ENCODE measurements at places on chromosomes 11 and 22.

DNA sequence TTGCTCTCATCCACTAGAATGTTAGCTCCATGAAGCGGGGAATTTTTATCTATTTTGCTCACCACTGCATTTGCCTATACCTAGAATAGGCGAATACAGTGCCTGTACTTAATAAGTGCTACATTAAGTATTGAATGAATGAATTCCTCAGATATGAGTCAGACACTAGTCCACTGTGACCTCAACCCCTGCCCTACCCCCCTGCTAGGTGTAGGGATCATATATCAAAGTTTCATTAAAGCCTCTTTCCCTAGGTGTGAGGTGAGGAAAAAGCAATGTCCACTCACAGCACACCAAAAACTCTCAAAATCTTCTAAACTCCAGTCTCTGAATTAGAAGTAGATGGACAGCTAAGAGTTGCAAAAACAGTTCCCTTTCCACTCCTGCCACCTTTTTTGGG lies 9.8 kb upstream of the PSMA1 start:
- no peak for DNase-seq

- DNase-seq, result no peak
These were observed 384.5 kb downstream of the AASDHPPT start for GRCh38 chr11:106461839-106462545.

DNA sequence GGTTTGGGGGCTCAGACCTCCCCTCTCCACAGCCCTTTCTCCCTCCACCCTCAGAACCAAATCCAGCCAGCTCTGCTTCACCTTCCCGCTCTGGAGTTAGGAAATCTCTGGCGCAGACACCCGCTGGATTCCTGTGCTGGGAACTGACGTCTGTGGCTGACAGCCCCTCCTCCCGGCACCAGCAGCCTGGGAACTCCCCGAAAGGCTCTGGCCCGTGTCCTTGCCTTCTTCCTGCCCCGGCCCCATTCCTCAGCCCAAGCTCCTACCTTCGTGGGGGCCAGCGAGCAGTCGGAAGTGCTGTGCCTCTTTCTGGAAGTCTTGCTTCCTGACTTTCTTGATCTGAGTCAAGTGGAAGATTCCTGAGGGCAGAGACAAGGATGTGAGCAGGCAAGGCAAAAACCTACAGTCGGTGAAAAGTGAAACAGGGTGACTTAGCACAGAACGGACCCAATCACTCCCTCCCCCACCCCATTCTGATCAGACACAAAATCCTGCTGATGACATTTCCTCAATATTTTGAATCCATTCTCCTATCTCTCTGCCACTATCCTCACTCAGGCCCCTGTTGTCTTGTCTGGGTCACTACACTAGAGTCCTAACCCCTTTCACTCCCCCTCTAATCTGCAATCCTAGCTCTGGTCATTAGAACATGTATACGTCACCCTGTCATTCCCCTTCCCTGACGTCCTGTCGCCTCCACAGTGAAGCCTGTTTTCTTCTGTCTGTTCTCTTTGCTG lies 34.1 kb downstream of the CHRDL2 start:
- no peak for DNase-seq

DNA sequence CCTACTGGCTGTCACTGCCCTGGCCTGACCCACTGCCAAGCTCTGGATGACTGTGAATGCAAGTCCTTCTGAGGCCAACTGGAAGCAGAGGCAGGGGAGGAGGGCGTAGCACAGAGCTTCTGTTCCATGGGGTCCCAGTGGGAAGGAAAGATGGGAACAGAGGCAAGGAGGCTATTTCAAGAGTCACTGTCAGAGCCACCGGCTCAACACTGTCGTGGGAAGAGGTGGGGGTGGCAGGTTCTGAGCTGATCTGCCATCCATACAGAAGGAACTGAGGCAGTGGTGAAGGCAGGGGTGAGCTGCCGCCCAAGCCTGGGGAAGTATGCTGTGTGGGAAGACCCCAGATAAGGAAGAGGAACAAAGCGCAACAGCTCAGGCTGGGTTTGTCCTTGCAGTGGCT lies 54.7 kb downstream of the SGSM3 start:
- DNase-seq, result no peak

DNA sequence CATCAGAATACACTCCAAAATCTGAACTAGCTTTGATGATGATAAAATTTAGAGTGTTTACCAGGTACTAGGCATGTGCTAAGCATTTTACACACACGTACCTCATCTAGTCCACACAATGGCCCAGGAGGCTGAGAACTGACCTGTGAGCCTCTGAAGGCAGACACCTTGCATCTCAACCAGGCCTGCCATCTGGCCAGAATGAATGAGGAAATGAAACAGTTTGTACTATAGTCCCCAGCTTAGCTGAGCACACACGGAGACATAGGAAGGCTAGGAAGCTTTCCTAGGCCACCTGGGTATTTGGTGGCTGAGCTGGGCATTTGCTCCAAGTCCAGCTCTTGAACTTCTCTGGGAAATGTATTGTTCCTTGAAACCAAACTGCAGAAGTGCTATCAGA lies 6.9 kb upstream of the SHANK3 start:
- DNase-seq, result no peak

GRCh38 chr11:29676993-29677392 lies 339.8 kb downstream of the KCNA4 start:
- DNase-seq, result no peak

DNA sequence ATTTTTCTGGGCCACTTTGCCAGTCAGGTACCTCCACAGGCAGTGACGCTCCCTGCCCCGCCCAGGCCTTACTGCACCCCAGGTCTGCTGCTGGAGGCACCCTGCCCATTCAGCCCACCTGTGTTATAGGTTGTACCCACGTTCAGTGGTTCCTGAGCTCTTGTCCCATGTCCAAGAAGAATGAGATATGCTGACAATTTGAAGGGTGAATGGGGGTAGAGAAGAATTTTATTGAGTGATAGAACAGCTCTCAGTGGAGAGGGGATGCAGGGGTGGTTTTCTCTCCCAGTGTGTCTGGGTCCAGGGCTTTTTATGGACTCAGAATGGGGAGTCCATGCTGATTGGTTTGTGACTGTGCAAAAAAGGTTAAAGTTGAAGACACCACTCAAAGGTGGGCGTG lies 149.7 kb downstream of the LDLRAD3 start:
- no peak for DNase-seq

GRCh38 chr22:23119494-23120414 lies 22.0 kb downstream of the RSPH14 start:
- DNase-seq, result peak; percentile 69

GRCh38 chr11:117160826-117161225 lies 16.7 kb downstream of the PAFAH1B2 start:
- no peak for DNase-seq

DNA sequence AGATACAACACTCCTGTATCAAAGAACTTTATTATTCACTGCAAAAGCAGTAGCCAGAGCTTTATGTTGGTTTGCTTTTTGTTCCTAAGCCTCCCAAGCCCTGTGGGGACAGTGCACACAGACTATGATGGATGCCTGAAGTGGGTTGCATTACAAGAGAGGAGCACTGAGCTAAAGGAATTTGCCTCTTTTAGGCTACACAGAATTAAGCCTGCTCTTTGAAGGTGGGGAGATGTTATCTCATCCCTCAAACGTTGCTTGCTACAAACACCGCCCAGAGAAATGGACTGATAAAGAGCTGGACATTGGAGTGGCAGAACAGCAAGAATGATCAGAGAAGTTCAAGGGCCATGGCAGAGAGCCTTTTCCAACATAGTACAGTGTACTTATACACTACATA lies 2.5 kb upstream of the POGLUT3 start:
- DNase-seq, result no peak

DNA sequence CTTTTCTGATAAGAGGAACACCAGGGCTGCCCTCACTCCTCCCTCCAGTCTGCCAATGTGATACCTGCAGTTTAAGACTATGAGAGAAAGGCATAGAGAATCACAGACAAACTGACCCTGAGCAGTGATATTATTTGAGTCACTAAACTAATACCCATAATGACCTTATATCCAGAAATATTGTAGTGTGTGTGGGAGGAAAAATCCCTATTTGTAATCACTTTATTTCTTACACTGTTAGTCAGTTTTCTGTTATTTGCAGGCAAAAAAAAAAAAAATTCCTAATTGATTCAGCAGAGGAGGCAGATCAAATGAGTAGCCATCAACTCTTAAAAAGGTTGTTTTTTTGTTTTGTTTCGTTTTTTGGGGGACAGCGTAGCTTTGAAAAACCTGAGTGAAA lies 82.5 kb downstream of the MAML2 start:
- DNase-seq, result no peak

DNA sequence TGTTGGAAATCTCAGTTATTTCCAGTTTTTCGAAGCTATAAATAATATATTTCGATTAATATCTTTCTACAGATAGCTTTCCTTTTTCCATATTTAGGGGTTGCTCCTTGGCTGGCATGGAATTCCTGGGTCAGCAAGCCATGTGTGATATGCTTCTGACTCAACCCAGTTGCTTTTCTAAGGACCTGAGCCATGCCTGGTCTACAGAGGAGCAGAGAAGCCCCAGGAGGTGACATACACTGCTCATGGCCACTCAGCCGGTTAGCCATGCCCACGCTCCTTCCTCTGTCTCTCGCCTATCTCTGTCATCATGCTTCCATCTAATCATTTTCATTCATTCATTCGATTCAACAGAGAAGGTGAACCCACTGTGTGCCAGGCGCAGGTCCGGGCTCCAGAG lies 23.2 kb upstream of the PDGFB start:
- no peak for DNase-seq

- DNase-seq, result no peak
These were observed 40.9 kb upstream of the CELSR1 start for GRCh38 chr22:46578251-46578823.

DNA sequence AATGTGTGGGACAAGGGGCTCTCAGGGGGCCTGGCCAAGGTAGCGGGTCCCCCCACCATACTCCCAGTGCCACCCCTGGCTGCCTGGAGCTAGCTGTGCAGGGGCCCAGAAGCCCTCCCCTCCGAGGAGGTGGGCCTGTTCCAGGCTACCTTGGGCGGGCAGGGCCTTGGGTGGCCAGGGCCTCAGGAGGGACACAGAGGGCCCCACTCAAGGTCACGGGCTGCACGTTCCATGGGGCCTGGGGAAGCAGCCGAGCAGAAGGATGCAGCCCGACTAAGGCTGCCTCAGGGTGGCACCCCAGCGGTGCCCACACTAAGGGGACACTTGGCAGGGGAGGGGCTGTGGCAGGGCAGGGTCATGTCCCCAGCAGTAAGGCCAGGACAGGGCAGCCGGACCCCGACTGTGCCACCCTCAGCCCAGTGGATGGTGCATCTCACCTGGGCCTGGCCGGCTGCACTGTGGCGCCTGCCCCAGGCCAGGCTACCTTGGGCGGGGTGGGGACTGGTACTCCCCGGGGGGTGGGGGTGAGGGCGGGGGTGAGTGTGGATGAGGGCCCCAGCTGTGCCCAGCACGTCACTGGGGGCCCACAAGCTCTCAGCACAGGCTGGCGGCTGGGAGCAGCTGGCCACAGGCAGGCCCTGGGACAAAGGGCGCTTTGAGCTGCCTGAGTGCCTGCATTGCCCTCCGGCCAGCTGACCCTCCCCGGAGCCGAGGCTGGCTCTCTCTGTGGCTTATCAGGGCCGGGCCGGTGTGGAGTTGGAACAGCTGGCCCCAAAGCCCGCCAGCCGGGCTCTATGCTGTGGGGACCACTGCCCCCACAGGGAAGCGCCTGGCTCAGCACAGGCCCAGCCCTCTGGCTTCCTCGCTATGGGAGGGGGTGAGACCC lies 117.1 kb downstream of the KCNQ1 start:
- DNase-seq, result no peak

- DNase-seq, result peak; percentile 67
These were observed 10.2 kb upstream of the BIRC3 start for GRCh38 chr11:102306817-102307726.

DNA sequence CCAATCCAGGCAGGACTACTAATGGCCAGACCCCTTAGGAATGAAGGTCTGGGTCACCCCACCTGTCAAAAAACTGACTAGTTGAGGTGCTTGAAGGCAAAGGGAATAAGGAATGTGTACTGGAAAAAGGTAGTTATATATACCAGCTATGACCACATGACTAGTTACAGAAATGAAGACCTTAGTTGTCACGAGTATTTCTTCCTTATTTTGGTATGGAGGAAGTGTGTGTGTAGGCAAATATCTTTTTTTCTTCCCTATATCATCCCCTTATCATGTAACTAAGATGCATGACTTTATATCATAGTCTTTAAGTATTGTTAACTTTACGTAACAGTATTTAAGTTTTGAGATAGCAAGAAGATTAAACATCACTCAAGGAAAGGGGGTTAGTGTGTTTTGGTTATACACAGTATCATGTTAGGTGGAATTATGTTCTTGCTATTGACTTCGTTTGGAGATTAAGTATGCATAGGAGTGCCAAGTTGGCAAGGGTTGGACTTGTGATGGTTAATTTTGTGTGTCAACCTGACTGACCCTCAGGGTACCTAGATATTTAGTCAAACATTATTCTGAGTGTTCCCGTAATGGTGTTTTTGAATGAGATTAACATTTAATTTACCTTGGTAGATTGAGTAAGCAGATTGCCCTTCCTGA lies 38.2 kb upstream of the NARS2 start:
- DNase-seq, result no peak

GRCh38 chr11:6403539-6403938 lies 13.3 kb downstream of the SMPD1 start:
- DNase-seq, result no peak

- no peak for DNase-seq
These were observed 28.3 kb upstream of the PARVB start for GRCh38 chr22:43995798-43996169.

DNA sequence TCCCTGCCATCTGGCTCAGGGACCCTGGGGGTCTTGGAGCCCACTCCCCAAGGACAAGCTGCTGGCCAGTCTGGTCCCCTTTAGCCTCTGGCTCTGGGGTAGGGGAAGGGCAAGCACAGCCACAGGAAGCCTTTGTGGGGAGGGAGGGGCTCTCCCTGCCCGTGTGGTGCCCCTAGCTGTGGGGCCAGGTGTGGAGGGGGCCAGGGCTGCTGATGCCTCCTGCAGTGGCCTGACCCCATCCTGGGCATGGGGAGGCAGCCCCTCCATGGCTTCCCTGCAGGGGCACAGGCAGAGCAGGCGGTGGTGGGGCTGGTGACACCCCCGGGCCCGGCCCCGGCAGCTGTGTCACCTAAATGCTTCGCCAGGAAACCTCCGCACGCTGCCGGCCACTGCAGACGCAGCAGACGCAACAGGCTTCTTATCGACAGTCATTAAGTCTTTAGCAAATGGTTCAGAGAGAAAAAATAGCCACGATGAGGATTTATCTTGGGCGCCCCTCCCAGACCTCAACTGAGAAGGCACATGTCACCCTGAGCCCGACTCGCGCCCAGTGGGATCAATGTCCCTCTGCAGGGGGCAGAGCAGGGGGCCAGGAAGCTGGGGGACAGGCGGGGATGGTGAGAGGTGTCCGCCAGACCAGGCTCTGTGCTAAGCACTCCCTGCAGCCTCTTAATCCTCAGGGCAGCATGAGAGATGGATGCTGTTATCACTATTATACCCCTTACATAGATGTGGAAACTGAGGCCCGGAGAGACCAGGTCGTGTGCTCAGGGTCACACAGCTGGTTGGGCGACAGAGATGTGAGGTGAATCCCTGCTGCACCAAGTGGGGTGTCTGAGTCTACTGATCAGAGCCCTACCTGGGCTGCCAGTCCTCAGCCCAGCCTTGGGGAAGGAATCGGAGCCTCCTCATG lies 33.9 kb downstream of the FLRT1 start:
- DNase-seq, result no peak

- DNase-seq, result no peak
These were observed 1068.5 kb downstream of the BRD1 start for GRCh38 chr22:48758881-48759875.
